ENCODE measurements at places on chromosomes 11 and 22.

GRCh38 chr11:122181372-122181771 is 65.4 kb upstream of the BLID start:
- no peak for DNase-seq

DNA sequence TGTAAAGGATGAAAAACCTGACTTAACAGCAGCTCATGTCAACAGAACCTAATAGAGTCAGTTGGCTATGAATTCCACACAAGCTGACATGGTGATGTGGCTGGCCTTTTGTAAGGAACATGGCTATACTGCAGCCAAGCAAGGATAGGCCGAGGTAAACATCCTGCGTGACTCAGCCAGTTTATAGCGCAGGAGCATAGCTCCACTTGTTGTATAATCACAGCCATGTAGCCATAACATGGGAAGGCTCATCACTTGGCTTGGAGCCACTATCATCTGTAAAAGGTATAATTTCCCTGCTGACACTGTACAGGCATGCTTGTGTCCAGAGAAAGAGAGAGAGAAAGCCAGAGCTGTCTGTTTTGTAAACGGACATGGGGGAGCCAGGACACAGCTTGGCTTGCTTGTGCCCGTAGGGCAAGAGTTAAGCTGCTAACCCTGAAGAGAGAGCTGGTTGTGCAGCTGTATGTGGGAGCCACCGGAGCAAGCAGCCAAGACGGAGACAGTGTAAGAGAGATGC is 104.4 kb upstream of the PLET1 start:
- no peak for DNase-seq

GRCh38 chr22:32531931-32532819 is 57.6 kb downstream of the FBXO7 start:
- DNase-seq, result no peak

- DNase-seq, result no peak
Measured at GRCh38 chr11:104679258-104679657, 219.0 kb downstream of the CASP12 start.

- no peak for DNase-seq
Measured at GRCh38 chr22:48828688-48829087, 999.0 kb downstream of the BRD1 start.

GRCh38 chr11:33234397-33235190 is 22.6 kb upstream of the HIPK3 start:
- DNase-seq, result no peak

DNA sequence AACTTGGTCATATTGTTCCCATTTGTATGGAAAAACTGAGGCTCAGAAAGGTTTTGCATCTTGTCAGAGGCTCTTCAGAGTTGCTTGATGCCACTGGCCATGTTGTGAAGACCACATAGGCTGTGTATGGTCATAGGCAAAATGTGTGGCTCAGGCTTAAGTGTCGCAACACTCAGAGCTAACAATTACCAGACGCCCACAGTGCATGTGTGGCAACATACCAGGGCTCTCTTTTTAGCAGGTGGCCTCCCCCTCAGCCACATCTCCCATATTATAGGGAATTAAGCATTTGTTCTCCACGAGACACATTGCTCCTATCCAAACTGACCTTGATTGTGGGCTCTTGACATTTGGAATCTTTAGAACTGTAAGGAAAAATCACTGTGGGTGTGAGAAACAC is 802.5 kb downstream of the DLG2 start:
- no peak for DNase-seq

- DNase-seq, result no peak
Measured at GRCh38 chr22:19122752-19123492, 710 bp upstream of the DGCR2 start.

DNA sequence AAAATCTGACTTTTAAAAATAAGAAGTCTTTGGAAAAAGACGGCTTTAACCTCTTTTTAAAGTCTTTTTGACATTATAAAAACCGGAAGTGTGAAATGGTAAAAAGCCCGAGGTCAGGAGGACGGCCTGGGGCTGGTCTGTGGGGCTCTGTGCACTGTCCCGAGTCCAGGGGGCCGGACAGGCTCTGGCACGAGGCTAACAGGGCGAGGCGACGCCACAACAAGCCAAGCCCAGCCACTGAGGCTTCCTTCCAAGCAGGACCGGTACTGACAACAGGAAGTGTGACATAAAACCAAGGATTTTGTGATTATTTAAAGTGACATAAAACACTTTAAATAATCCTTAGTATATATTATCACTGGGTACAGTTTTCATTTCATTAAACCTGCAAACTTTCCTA is 39.2 kb downstream of the BRD1 start:
- no peak for DNase-seq

All from T-helper 2 cell (primary cell).